NCI-H1105 (cell line): ENCODE measurements at places on chromosomes 12 and 14.

- no peak for DNase-seq
Observed at GRCh38 chr14:103206023-103206481, 82.8 kb downstream of the TNFAIP2 start.

- DNase-seq, result no peak
Observed at GRCh38 chr12:52248541-52249461, 15.8 kb downstream of the KRT7 start.

- no peak for DNase-seq
Observed at GRCh38 chr12:60308366-60308991, 712.6 kb downstream of the SLC16A7 start.

GRCh38 chr14:74921053-74921620, 1.9 kb downstream of the RPS6KL1 start:
- no peak for DNase-seq

DNA sequence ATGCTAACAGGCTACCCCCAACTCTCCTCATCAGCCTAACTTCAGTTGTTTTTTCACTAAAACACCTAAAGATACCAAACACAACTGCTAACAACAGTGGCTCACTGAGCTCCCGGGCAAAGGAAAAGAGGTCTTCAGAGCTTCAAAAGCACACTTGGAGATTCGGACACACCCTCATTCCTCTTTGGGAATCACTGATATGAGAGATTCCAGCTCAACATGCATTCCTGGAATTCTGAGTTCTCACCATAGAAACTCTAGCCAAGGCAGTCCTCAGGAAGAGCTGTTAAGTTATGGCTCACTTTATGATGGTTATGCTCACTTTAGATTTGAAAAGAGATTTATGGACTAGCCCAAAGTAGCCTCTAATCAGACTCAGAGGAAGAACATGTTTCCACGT, 40.1 kb downstream of the STXBP6 start:
- DNase-seq, result no peak

DNA sequence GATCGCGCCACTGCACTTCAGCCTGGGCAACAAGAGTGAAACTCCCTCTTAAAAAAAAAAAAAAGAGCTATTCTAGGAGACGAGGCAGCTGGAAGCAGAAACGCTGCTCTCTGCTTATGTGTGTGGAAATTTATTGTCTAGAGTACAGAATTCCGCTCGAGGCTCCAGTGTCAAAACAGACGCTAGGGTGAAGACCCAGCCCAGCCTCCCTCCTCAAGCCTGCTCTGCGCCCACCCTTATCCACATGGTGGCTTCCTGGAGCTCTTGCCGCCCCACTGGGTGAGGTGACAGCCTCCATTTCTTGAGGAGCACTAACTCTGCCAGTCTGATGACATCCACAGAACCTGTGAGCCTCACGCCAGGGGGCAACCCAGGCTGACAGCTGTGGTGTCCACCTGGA, 49.5 kb upstream of the DLK1 start:
- DNase-seq, result no peak
